Right lobe of liver (tissue), 6 donors: ENCODE measurements at places on chromosomes 2 and 18.

- no peak for DNase-seq
Measured at GRCh38 chr2:134262684-134263083, 8.8 kb downstream of the MGAT5 start.

DNA sequence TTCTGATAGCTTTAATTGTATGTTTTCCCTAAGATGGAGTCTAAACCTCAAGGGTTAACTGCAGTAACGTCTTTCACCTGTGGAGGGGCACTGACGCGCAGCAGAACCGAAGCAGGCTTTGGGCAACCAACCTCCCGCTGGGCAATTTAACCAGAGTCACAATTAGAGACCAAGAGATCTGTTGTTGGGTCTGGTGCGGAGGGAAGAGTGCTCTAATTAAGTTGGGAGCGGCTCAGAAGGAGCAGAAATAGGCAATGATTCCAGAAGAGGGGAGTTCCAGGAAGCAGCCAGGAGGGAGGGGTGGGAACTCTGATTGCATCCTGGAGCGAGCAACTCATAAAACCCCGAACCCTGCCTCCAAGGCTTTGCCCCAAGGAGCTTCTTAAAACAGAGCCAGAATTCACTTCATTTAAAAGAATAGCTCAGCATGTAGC, 245.8 kb downstream of the PAX3 start:
- DNase-seq = no peak

DNA sequence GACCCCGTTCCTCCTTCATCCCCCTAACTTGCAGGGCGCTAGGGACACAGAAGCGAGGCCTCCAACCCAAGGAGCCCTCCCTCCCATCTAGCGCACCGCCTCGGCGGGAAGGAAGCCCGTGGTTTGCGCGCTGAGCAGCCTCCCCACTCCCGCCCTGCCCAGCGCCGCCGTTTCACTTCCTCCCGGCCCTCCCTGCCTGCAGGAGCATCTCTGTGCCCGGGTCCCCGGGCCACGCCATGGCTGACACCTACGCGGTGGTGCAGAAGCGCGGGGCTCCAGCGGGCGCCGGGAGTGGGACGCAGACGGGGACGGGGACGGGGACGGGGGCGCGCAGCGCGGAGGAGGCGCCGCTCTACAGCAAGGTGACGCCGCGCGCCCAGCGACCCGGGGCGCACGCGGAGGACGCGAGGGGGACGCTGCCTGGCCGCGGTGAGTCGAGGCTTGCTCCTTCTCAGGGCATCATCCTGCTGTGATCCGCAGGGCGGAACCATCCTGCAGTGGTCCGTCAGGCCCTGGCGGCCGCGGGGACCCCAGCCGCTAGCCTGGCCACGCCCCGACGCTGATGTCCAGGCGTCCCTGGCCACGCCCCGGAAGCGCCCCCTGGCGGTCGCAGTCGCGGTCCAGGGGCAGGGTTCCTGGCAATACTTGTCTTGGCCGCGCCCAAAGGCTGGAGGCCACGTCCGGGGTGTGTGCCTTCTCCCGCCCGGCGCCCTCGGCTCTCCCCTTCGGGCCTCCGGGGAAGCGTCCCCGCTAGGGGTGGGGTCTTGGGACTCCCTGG, 16.4 kb downstream of the PTPN18 start:
- peak; percentile 81 for DNase-seq

DNA sequence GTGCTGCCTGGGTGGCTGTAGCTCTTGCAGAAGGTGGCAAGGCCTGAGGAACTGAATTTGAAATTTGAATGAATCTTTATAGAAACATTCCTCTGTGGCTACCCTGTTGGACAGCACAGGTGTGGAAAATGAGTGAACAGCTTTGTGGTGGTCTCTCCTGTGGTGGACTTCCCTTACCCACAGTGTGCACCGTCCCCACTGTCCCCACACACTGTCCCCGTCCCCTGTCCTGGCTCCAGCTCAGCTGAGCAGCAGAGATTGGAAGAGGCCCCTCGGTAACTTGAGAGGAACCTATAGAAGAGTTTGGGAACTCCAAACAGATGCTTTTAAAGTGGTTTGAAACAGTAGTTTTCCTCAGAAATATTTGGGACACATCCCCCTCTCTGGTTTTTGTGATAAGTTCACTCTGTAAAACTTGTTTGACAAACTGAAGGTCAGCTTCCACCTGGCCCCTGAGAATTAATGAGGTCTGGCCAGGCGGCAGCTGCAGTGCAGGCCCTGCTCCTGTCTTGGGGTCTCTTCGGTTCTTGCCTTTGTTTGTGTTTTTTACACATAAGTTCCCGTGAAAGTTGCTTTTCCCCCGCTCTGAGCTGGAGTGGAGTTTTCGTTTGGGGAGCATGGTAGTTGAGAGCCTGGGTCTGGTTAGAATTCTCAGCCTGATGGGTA, 63.2 kb downstream of the ASAP2 start:
- no peak for DNase-seq

- no peak for DNase-seq
Measured at GRCh38 chr2:79849949-79850348, 337.1 kb downstream of the CTNNA2 start.

GRCh38 chr2:75134860-75135259, 64.5 kb downstream of the TACR1 start:
- no peak for DNase-seq
